ENCODE measurements at places on chromosomes 12 and 14. TPM values are rescaled to one million over a fixed set of nuclear protein-coding genes. Genes with fewer than 3 reads are reported as not detected.

FGF6 gene
- total RNA-seq, result not detected

SERPINA5 gene
- total RNA-seq, result 0.99 TPM

HRK gene
- total RNA-seq, result 0.05 TPM

- H3K27ac ChIP-seq, result no peak overlapping the region
- no peaks in the 10 kb centered on the region for H3K36me3 ChIP-seq
- H3K4me1 ChIP-seq, result no peaks in the 10 kb centered on the region
- no peak overlapping the region for H3K4me3 ChIP-seq
- DNase-seq, result no peak
- H3K27me3 ChIP-seq, result no peaks in the 10 kb centered on the region
Measured at GRCh38 chr12:28320353-28320752, 130.1 kb downstream of the CCDC91 start.

DNA sequence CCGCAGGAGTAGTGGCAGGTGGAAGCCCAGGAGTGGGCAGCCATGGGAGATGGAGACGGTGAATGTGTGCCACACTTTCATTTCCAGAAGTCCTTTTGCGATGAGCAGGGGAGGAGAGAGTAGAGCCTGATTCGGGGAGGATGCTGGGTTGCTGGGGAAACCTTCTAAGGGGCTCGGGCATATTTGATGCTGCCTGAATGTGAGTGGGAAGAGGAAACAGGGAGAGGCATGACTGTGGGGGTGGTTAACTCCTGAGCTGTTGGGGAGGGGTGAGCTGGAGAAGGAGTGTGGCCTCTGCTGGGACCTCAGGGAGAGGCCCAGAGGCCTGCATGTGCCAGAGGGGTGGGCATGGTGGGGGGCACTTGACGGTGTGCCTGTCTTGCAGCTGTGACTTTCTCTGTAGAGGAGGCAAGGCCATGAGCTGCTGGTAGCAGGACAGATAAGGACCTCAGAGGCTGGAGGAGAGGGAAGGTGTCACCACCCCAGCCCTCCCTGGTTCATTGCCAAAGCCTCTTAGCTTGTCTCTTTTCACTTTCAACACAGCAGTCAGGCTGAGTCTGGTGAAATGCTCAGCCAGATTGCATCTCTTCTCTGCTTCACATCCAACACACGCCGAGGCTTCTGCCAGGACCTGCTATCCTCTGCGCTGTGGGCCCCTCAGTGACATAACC is 11.4 kb downstream of the GLT1D1 start:
- no peak overlapping the region for H3K4me3 ChIP-seq
- H3K27ac ChIP-seq, result no peak overlapping the region
- no peak for DNase-seq
- H3K4me1 ChIP-seq, result no peaks in the 10 kb centered on the region
- H3K27me3 ChIP-seq, result no peaks in the 10 kb centered on the region

- H3K27ac ChIP-seq, result no peak overlapping the region
- no peak for DNase-seq
- no peaks in the 10 kb centered on the region for H3K36me3 ChIP-seq
- no peak overlapping the region for H3K4me3 ChIP-seq
- H3K4me1 ChIP-seq, result no peaks in the 10 kb centered on the region
Measured at GRCh38 chr14:72800848-72801370, 93.0 kb downstream of the DPF3 start.

DNA sequence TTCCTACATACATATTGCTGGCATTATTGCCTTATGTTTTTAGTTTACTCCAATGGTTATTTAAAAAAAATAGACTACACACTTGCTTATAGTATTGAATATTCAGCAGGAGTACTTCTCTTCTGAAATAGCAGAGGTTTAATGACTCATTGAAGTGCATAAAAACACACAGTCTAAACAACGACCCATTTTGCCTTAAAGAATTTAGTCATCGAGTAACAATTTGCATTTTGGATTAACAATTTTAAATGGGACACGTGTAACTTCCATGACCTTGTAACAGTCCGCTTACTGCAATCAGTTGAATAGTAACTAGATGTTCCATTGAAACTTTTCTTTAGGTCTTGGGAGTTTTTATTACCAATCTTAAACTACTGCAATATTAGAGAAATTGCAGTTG is 9.0 kb downstream of the TRHDE start:
- H3K36me3 ChIP-seq, result no peaks in the 10 kb centered on the region
- no peak for DNase-seq
- H3K4me1 ChIP-seq, result no peaks in the 10 kb centered on the region

DNA sequence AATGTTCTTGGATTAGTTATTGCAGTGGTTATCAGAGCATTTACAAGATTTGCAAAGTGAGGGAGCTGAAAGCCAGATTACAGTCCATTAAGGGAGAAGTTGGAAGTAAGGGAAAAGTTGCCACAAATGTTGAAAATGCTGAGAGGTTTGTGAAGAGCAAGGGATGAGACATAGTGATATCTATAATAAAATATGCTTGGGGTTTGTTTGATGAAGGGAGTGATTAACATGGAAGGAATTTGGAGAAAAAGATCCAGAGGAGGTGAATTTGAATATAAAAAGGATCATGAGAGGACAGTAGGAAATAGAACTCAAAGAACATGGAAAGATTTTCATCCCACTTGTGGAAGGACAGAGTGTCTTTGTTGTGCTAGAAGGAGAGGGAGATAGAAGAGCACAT is 19.3 kb upstream of the CCER1 start:
- H3K4me3 ChIP-seq, result no peak overlapping the region
- DNase-seq, result no peak
- no peaks in the 10 kb centered on the region for H3K36me3 ChIP-seq
- H3K27me3 ChIP-seq, result no peaks in the 10 kb centered on the region

- H3K4me3 ChIP-seq, result no peak overlapping the region
- DNase-seq, result no peak
- no peaks in the 10 kb centered on the region for H3K36me3 ChIP-seq
- no peaks in the 10 kb centered on the region for H3K27me3 ChIP-seq
- no peak overlapping the region for H3K27ac ChIP-seq
Measured at GRCh38 chr12:67460388-67460787, 188.2 kb upstream of the DYRK2 start.

GRCh38 chr14:102916347-102917055 is 6.0 kb upstream of the AMN start:
- no peak overlapping the region for H3K27ac ChIP-seq
- H3K27me3 ChIP-seq, result no peaks in the 10 kb centered on the region
- no peak overlapping the region for H3K4me3 ChIP-seq
- no peak for DNase-seq
- peaks cover 11% of the 10 kb centered on the region for H3K4me1 ChIP-seq

GRCh38 chr12:124006846-124007713 is 34.1 kb downstream of the ZNF664 start:
- H3K27ac ChIP-seq, result no peak overlapping the region
- H3K27me3 ChIP-seq, result no peaks in the 10 kb centered on the region

All from T-cell (primary cell).